T-cell (primary cell): ENCODE measurements at places on chromosomes 6 and 20. TPM values are rescaled to one million over a fixed set of nuclear protein-coding genes. Genes with fewer than 3 reads are reported as not detected.

HLA-F gene
- 951 TPM for total RNA-seq

ZNF335 gene
- 82.1 TPM for total RNA-seq

KHDC1L gene
- not detected for total RNA-seq

TAAR6 gene
- total RNA-seq: not detected

MAS1 gene
- not detected for total RNA-seq

TUBB2B gene
- total RNA-seq: not detected

LGSN gene
- 0.22 TPM for total RNA-seq

EYS gene
- total RNA-seq: not detected

TTK gene
- total RNA-seq: 1.2 TPM

BHLHE23 gene
- not detected for total RNA-seq

HM13 gene
- 140 TPM for total RNA-seq

CPXM1 gene
- 0.58 TPM for total RNA-seq

TFEB gene
- total RNA-seq: 18.9 TPM

OR2H2 gene
- total RNA-seq: not detected

RAB44 gene
- 0.09 TPM for total RNA-seq

CPNE5 gene
- 0.73 TPM for total RNA-seq

GABRR1 gene
- not detected for total RNA-seq
